MV-4-11 (cell line): ENCODE measurements at places on chromosomes 3 and 15.

DNA sequence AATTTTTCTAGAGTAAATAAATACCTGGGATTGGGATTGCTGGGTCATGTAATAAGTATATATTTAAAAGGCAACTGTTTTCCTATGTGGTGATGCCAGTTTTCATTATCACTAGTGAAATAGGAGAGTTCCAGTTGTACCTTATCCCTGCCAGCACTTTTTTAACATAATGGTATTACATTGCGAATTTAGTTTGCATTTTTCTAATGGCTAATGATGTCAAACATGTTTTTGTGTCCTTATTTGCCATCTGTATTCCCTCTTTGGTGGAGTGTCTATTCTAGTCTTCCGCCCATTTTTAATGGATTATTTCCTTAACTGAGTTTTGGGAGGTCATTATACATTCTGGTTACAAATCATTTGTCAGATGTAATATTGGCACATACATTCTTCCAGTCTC lies 88.3 kb downstream of the GHSR start:
- DNase-seq = no peak

GRCh38 chr3:140501061-140501769 lies 176.6 kb upstream of the TRIM42 start:
- peak; percentile 27 for DNase-seq

- no peak for DNase-seq
Measured at GRCh38 chr3:126522363-126522788, 1.6 kb upstream of the CHST13 start.

- DNase-seq = no peak
Measured at GRCh38 chr15:95405447-95405846, 925.1 kb upstream of the NR2F2 start.

GRCh38 chr3:8458238-8458661 lies 43.4 kb upstream of the LMCD1 start:
- DNase-seq = no peak

DNA sequence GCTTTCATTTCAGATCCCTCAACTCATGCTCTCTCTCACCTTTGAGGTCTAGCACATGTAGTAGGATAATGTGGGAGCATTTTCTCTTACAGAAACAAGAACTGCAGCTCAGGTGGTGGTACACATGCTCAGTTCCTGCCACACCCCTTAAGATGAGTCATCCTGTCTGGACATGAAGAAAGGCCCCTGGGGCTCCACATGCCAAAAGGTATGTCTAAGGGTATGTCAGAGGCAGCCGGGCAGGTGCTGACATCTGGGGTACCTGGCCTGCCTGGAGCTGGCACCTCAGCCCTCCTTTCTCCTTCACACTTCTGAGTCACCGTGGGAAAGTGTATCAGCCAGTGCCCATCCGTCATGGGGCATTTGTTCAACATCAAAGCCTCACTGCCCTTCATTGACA lies 209.9 kb downstream of the OCA2 start:
- no peak for DNase-seq

GRCh38 chr3:64306745-64307144 lies 81.5 kb upstream of the PRICKLE2 start:
- DNase-seq = no peak

GRCh38 chr15:34879107-34879506 lies 83.8 kb upstream of the ACTC1 start:
- no peak for DNase-seq

- DNase-seq = no peak
Measured at GRCh38 chr15:84009616-84010015, 226.0 kb upstream of the GOLGA6L4 start.

- peak; percentile 51 for DNase-seq
Measured at GRCh38 chr15:70892912-70893560, 410 bp downstream of the LRRC49 start.

GRCh38 chr3:190010486-190010885 lies 110.2 kb downstream of the P3H2 start:
- DNase-seq = no peak

DNA sequence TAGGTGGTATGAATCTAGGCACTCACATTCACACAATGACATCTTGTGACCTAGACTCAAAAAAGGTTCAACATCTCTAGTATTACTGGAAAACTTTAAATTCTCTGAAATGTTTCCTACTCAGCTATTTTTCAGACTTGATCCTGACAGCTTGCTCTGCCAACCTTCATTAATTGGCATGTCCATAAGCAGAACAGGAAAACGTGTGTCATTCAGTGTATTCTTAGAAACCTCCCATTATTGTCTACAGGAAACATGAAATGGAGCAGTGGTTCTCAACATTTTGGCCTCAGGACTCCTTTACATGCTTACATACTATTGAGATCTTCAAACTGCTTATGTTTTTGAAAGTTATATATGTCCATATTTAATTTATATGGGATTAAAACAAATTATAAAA lies 363.2 kb downstream of the NAALADL2 start:
- no peak for DNase-seq

- DNase-seq = peak; percentile 10
Measured at GRCh38 chr3:102180280-102180931, 254.4 kb upstream of the ZPLD1 start.

- no peak for DNase-seq
Measured at GRCh38 chr3:94081884-94082283, 19.0 kb downstream of the NSUN3 start.

DNA sequence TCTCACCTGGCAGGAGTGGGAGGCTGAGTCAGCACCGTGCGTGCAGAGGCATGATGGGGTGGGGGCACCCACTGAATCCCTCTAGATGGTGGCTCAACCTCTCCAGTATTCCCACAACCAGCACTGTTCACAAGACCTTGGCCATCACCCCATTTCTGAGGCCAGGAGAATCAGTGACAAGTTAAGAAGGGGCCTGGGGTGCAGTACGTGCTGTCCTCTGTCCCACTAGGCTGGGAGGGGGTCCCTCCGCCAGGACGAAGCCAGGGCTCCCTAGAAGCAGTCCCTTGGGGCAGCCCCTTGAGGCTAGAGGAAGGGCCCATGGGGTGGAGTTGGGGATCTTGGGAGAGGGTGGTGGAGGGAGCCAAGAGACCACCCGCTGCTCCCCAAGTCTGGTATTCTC lies 4.8 kb downstream of the MYL3 start:
- DNase-seq = no peak

DNA sequence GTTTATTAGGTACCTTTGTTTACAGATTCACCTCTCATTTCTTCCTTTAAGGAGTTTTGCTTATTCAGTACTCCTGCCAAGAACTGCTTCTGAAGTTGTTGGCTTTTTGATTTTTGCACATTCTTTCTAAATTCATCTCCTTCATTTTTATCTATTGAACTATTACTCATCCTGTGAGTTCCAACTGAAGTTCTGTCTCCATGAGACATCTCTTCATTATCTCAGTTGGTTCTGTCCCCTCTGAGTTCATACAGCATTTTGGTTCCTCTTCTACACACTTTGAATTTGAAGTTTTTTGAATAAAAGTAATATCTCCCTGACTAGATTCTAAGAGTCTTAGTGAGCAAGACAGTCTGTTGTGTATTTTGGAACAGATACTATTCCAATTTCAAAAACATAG lies 299.7 kb downstream of the OTOL1 start:
- DNase-seq = no peak

DNA sequence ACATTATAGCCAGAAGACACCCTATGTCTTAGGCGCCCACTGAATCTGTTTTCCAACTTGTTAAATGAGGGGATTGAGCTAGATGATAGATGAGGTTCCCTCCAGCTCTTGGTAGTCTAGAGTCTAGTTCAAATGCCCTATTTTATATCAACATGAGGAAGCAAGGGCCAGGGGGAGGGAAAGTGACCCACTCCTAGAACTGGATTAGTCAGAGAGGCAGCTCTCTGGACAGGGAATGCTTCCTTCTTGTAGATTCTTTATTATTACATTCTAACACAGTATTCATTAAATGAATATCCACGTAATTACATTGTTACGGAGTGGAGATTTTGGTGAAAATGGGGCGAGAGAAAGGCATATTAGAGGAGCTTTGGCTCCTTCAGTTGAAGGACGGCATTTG lies 89.5 kb downstream of the RAD18 start:
- no peak for DNase-seq

DNA sequence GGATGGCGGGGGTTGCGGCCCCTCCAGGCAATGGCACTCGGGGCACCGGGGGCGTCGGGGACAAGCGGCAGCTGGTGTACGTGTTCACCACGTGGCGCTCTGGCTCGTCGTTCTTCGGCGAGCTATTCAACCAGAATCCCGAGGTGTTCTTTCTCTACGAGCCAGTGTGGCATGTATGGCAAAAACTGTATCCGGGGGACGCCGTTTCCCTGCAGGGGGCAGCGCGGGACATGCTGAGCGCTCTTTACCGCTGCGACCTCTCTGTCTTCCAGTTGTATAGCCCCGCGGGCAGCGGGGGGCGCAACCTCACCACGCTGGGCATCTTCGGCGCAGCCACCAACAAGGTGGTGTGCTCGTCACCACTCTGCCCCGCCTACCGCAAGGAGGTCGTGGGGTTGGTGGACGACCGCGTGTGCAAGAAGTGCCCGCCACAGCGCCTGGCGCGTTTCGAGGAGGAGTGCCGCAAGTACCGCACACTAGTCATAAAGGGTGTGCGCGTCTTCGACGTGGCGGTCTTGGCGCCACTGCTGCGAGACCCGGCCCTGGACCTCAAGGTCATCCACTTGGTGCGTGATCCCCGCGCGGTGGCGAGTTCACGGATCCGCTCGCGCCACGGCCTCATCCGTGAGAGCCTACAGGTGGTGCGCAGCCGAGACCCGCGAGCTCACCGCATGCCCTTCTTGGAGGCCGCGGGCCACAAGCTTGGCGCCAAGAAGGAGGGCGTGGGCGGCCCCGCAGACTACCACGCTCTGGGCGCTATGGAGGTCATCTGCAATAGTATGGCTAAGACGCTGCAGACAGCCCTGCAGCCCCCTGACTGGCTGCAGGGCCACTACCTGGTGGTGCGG lies 1.9 kb downstream of the CHST2 start:
- DNase-seq = no peak

- DNase-seq = peak; percentile 27
Measured at GRCh38 chr15:39511000-39511915, 69.6 kb upstream of the THBS1 start.

GRCh38 chr3:43994657-43995546 lies 246.8 kb upstream of the TOPAZ1 start:
- DNase-seq = no peak

DNA sequence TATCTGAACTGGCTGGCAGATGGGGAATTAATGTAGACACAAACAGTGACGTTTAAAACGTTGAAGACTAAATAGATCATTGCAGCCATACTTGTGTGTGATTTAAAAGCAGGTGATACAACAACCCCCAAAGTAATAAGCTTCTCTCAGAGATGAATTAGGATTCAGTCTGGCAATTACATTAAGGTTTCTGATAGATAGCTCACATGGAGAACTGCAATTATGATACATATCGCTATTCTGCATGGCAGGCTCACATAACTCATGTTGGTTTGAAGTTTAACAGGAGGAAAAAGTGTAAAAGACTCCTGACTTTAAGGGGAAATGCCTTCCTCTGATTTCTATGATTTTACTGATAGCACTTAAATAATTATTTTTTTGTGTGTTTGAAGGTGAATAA lies 196.9 kb downstream of the CLSTN2 start:
- DNase-seq = no peak

DNA sequence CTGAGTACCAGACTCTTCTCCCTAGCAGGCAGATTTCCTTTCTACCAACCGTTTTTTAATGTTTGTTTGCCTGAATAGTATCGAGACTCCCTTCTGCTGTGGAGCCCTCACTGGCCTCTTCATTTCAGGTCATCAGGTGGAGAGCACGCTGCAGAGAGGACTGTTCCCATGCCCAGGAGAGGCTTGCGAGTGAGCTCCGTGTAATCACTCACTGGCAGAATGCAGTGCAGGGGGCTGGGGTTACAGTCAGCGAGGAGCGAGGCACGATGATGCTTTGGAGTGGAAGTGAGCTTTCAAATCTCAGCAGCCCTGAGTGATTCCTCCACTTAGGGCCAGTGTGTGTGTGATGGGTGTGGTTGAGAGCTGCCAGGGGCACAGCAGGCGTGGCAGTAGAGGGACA lies 385.2 kb downstream of the SHQ1 start:
- no peak for DNase-seq

DNA sequence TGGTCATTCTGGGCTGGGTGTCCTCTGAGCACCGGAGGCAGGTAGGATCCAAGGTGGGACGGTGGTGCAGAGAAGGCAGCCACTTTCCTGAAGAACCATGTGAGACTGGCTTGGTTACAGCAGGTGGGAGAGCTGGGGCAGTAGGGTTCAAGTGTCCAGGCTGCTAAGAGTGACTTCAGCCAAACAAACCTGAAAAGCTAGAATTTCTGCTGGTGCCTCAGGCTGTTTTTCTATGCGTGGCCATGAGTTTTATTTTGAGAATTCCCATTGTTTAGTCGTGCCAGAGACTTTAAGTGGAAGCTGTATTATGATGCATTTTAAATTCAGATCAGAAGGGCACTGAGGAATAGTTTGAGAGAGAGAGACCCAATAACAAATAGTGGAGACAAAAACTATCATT lies 20.1 kb downstream of the USP13 start:
- no peak for DNase-seq

GRCh38 chr3:8733332-8734094 lies at the start of gene CAV3:
CAV3 (plus strand) TSS chr3:8733802; CDS start chr3:8733877, 75 bp downstream.
- no peak for DNase-seq

- no peak for DNase-seq
Measured at GRCh38 chr3:62041681-62042080, 331.7 kb downstream of the FEZF2 start.

GRCh38 chr3:54862526-54862925 lies 65.3 kb downstream of the LRTM1 start:
- DNase-seq = peak; percentile 94

DNA sequence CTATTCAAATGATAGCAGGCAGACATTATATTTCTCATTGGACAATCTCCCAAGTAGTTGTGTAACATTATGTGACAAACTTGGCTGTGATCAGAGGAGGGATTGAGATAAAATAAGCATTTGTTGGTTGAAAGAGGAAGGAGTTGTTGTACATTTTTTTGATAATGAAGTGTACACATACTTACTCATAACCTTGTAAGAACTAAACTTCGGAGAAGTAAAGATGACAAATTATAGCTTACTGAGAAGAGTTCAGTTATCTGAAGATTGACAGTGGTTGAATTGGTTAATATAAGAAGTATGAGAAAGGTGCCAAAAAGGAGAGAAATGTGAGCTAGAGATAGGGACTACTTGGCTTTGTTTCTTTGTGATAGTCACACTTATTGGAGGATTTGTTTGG lies 32.6 kb downstream of the STT3B start:
- DNase-seq = peak; percentile 79

DNA sequence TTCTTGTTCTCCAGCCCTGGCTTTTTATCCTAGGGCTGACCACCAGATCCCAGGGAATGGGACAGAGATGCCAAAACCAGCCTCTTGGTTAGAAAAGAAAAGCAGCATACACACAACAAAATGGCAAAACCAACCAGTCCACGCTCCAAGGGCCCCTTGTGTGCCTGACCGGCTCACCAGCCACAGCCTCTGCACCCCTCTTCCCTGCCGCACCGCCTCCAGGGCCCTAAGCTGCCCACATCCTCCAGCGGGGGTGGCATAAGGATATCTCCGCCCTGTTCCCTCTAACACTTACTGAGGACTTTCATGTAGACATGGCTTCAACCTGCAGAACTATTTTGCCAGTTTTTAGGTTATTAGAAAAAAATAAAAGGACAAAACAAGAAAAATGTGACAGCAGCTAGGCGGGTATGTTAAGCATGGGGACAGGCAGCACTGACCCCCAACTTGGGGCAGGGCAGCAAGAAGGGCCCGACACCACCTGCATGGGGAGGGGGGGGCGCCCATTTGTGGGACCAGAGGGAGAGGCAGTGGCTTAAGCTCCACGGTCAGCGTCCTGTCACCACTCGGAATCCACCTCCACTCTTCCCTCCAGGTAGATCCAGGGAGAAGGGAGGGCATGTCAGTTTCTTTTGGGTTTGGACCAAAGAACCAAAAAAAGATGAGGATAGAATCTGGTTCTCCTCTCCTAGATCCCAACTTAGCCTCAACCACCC lies 49.1 kb downstream of the DHX30 start:
- no peak for DNase-seq
